Stimulated activated CD4-positive, alpha-beta T cell treated with anti-CD3 and anti-CD28 coated beads, Interleukin-1b, Interleukin-23, amount 100 ng/mL, for 24 hours (primary cell): ENCODE measurements at places on chromosomes 6 and 20.

DNA sequence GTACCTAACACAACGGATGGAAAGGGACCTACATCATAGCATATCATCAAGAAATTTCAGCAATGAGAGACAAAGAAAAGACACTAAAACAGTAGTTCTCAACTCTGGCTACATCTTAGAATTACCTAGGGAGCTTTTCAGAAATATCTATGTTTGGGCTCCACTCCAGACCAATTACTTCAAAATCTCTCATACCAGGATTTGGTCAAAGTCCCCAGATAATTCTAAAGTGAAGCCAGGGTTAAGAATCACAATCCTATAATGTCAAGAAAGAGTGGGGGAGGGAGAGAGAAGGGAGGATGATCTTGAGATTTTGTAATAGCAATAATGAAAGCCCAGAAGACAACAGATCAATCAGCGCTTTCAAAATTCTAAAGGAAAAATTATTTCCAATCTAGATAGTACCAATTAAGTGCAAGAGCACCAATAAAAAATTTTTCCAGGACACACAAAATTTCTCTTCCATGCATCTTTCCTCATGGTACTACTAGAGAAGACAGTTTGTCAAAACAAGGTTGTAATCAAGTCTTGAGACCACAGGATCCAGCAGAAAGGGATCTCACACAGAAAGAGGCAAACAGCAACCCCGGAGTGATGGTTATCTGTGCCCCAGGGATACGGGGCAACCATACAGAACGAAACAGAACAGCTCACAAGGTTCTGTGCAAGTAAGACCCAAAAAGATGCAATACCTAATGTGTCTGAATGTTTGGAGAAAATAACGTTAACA is 152.9 kb upstream of the DST start:
- DNase-seq: no peak

- DNase-seq: no peak
These were observed 75.2 kb downstream of the BACH2 start for GRCh38 chr6:90221403-90221802.

DNA sequence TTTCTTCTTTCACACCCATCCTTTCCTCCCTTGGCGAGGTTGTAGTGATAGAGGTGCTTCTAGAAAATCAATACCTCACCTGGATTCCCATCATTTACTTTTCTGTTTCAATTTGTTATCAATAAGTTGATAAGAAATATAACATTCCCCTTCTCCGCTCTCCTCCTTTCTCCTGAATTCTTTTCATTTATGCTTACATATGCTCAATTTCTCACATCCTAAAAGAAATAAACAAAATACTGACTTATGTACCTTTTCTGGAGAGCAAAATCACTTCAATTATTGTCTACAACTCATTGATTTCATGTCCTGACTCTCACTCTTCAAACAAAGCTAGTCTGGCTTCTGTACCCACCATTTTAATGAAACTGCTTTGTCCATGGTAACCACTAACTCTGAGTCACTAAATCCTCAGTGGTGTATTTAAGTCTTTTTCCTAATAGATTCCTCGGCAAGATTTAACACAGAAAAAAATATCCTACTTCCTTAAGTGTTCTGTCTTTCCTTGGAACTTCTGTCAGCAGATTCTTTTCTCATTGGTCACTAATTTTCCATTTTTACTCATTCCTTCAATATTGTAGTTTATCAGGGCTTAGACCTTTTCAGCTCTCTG is 289.6 kb downstream of the RFPL4B start:
- no peak for DNase-seq

DNA sequence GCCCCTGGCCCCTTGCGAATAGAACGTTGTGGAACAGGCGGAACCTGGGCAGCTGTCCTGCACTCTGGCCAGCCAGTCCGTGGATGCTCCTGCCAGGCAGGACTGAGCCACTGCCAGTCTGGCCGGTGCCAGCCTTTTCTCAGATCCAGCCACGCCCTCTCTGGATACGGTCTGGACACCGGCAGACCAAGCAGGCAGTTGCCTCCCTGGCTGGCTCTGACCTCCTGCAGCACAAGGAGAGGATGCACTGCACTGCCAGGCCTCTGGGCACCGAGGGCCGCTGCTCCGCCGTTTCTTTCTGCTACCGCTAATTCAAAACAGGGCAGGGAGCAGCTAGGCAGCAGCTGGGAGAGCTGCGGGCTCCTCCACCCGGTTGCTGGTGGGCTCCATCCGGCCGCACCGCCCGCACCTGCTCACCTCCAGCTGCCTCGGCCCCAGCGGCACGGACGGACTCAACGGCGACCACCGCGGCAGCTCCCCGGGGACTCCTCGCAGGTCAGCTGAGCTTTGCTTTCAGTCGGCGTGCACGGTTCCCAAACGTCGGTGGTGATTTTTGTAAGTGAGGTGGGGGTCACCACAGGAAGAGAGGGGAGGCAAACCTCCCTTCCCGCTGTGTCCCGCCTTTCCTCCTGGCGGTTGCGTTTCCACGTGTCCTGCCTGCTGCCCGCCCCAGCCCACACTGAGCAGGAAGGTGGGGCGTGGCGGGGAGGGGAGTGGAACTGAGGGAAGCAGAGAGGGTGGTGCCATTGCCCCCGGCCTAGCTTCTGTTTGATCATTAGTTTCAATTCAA is 30.3 kb upstream of the AFDN start:
- no peak for DNase-seq
